Right cardiac atrium (tissue), 5 donors: ENCODE measurements at places on chromosomes 4 and X.

DNA sequence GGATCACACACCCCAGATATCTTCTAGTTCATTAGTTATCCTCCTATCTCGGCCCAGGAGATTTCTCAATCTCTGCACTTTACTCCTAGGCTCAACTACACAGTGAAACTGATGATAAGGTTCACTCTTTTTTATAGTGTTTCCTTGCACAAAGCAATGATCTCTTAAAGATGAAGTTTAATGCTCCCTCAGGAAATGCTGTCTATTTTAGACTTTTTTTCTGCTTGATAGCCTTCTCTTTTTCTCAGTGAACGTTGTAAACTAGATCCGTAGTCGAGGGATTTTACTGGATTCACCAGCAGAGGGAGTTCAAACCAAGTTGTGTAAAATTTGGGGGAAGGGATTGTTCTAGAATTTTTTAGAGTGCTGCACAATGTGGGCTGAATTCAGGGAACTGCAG lies 269.6 kb downstream of the GBA3 start:
- DNase-seq = no peak

DNA sequence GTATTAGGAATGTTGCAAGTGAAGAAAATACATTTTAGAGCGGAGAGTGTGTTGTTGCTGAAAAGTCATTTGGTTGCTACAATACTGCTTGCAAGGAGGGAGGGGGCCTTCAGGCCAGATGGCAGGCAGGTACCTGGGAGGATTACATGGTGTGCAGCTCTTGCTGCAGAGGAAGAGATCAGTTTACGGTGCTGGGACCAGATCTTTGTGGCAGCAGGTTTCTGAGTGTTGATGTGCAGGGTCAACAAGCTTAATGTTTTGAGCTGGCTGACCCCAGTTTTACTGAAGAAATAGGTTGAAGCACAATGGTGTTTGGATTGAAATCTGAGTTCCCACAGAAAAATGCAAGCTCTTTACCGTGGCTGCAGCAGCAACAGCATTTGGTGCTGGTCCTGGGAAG lies 96.4 kb upstream of the DDIT4L start:
- no peak for DNase-seq

GRCh38 chr4:76301068-76301774 lies 5.3 kb upstream of the STBD1 start:
- no peak for DNase-seq

DNA sequence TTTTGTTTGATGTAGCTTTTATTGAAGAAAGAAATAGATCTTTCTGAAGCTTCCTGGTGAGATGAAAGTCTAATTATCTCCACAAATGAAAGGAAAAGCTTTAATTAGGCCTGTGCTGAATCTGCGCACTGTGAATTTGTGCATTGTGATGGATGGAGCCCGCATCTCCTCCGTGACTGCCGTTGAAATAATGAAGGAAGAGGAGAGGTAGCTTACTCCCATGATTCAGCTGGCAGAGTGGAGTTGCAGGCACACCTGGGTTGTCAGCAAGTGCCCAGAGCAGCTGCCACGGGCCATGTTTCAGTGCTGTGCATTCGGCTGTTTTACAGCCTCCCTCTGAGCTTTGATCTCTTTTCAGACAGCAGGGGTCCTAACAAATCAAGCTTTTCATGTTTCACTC lies 735.3 kb upstream of the TENM3 start:
- no peak for DNase-seq

GRCh38 chrX:11159149-11159548 lies 48.0 kb downstream of the HCCS start:
- DNase-seq = no peak

DNA sequence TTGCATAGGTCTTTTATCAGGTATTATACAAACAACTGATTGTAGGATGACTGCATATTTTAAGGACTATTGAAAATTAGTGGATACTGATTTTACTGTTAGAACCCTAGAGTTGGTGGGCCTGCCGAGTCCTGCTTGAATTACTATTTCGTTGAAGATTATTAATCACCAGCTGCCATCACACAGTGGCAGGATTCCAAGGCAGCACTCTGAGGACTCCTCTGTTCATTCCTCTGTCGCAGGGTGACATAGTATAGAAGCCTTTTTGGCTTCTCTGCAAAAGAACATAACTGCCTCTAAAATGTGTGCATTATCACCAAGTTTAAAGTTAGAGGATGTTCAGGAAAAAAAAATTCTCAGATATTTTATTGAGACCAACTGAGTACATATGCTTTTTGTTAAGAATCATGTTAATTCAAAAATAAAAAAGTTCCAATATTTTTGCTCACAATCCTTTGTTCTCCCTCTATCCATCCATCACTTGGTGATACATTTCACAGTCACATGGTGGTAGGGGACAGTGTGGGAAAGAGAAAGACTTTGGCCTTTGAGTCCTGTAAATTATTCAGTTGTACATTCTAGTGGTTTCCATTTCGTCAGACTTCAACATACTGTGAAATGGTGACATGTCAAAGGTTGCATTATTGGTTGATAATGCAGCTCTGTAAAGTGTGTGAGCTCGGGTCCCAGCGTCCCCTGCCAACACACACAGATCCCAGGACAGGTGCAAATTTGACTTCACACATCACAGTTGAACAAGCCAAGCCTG lies 332.5 kb downstream of the GRID2 start:
- DNase-seq = no peak

DNA sequence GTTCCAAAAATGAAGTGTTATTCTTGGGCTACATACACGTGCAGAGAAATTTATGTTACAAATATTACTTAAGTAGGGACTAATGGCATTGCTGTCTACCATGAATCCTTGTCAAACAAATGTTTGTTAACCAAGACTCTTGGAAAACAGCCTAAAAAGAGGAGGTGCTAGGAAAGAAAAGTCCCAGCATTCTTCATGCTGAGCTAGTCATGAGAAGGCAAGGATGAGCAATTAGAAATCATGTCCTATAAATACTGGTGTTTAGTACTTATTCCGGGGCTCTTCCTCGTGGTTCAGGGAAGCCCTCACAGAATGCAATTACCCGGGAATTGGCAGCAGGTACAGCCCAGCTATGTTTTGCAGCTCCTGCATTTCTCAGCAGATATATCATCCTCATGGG lies 378.1 kb upstream of the FTHL17 start:
- no peak for DNase-seq

- DNase-seq = no peak
Measured at GRCh38 chr4:47209833-47210232, 178.5 kb downstream of the GABRB1 start.

- peak; percentile 44 for DNase-seq
Measured at GRCh38 chrX:47145395-47146120, 537 bp downstream of the RBM10 start.

DNA sequence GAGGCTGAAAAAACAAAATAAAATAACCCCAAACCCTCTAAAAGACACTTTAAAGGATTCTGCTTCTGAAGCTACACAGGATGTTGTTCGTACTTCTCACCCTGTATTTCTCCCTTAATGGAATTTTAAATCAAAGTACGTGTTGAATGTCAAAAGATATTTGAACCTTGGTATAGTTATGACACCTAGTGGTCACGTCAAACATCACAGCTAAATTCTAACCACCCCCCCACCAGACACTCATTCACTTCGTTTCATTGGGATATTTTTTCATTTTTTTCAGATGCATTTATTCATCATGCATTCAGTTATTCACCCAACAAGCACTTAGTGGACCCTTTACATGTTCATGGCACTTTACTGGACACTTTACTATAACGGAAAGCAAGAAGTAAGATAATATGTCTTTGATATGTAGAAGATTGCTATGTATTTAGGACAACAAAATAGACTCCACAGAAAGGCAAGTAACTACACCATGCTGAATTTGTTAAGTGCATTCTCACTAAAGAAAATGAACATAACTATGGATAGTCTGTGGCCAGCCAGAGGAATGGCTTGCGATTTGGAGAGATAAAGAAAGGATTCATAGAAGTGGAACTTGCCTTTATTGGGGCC lies 62.5 kb upstream of the GPR174 start:
- no peak for DNase-seq

GRCh38 chr4:100117750-100118149 lies 72.5 kb downstream of the DDIT4L start:
- no peak for DNase-seq

DNA sequence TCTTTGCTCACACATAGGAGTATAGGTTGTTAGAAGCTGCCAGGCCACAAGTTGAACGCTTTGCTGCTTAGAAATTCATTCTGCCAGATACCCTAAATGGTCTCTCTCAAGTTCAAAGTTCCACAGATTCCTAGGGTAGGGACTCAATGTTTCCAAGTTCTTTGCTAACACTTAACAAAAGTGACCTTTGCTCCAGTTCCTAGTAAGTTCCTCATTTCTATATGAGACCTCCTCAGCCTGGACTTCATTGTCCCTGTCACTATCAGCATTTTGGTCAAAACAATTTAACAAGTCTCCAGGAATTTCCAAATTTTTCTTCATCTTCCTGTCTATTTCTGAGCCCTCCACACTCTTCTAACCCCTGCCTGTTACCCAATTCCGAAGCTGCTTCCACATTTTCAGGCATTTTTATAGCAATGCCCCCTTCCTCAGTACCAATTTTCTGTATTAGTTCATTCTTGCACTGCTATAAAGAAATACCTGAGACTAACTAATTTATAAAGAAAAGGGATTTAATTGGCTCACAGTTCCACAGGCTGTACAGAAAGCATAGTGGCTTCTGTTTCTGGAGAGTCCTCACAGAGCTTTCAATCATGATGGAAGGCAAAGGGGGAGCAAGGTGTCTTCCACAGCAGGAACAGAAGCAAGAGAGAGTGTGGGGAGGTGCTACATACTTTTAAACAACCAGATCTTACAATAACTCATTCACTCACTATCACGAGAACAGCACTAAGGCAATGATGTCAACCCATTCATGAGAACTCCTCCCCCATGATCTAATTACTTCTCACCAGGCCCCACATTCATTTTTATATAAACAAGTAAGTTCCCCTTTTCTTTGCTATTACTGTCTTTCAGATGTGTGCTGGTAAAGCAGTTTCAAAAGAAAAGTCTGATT lies 11.5 kb upstream of the TLR1 start:
- DNase-seq = no peak

- no peak for DNase-seq
Measured at GRCh38 chr4:86032476-86033022, 327.3 kb downstream of the MAPK10 start.

DNA sequence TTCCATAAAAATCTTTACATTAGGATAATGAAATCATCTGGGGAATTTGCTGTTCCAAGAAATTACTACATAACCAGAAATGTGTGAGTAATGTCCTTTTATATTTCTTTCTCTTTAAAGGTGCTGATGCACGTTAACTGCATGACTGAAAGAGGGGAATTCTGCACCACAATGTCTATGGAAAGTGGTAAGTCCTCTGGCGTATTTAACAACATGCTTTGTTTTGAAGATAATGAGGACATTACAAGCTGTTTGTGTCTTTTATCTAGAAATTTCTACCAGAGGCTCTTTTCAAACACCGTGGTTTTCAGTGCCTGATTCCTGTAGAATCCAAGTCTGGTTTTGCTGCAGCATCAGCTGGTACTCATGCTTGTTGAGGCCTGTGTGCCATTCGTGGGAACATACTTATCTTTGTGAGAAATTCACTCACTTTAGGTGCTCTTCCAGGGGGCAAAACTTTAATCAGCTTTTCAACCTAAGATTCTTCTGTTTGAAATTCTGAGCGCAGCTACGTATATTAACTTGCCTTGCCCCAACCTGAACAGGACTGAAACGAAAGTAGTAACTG lies 257.2 kb downstream of the PDHA2 start:
- DNase-seq = no peak

GRCh38 chrX:127276326-127276725 lies 456.8 kb downstream of the PRR32 start:
- no peak for DNase-seq

DNA sequence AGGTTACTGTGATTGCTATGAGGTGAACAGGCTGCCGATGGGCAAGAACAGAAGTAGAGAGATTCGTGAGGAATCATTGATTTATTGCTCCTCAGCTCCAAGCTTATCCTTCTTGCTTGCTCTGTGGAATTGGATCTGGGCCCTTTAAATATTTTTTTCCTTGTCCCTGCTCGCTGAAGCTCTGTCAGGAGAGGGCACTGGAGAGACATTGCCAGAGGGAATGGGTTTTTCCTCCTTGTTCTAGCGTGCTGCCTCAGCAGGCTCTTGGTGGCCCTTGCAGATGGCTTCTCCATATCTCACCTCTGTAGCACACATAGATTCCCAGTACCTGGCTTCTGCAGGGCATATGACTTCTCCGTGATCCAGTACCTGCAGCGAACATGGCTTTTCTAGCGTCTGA lies 67.4 kb downstream of the CNGA2 start:
- DNase-seq = no peak

- DNase-seq = no peak
Measured at GRCh38 chr4:117533501-117533900, 448.1 kb upstream of the TRAM1L1 start.

GRCh38 chrX:19747652-19748610 lies 139.5 kb downstream of the SH3KBP1 start:
- DNase-seq = peak; percentile 58

DNA sequence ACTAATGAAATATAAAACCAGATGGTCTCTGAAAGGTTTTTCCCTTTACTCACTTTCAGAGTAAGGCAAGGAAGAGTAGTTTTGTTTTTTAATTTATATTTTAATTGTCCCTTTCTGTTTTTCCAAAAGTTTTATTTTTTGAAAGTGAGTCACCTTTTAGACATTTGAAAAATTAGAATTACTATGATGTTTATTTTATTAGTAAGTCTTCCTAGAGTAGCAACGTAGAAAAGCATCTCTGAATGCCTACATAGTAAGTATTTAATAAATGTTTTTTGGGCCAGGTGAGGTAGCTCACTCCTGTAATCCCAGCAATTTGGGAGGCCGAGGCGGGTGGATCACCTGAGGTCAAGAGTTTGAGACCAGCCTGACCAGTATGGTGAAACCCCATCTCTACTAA lies 51.1 kb downstream of the TET2 start:
- DNase-seq = no peak

- no peak for DNase-seq
Measured at GRCh38 chrX:9279234-9279544, 185.7 kb upstream of the TBL1X start.

DNA sequence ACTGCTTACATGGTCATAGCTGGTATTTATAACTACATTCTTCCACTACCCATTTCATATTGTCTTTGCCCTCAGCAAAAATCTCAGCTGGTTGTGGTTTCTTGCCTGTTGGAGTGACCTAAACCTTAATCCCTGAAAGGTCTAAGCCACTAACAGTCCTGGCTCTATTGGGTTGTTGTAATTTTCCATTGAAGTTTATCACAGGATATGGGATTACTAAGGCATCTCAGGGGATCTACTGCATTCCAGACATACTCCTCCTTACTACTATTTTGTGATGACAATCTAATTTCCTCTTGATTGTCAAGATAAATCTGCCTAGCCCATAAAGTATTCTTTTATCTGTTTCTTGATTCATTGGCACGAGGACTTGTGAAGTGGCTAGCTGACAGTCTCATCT lies 6.2 kb upstream of the OSTC start:
- no peak for DNase-seq

DNA sequence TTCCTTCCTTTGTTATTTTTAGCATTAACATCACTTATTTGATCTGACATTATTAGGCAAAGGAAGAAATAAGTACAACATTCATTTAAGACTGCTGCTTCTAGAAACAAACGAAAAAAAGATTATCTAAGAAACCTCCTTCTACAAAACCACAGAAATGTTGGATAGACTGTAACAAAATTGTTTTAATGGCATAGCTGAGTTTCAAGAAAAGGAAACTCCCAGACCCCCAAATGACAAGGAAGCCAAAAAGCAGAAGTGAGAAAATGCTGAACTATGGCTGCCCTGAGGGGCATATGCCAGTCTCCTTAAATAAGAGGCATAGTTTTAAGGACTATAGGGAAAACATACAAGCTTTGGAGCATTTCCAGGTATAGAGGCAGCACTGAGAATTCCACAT lies 1431.6 kb upstream of the TENM3 start:
- no peak for DNase-seq
